Tibial artery (tissue), 4 donors: ENCODE measurements at places on chromosomes 7 and 10.

DNA sequence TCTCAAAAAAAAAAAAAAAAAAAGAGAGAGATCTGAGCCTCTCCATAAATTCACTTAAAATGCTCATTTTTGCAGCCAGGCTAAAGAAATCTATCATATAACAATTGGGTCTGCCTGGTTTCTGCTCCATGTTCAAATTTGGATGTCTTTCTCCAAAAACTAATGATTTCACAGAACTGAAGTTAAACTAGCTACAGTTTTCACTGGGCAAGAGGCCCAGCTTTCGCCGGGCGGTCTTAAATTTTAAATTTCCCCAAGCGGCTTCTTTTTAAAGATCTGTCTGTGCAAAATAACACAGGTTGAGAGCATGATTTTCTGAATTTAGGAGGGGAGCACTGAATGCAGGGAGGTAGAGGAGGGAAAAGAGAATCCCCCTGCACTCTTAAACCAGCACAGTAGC, 603.4 kb downstream of the KCNMA1 start:
- no peak for DNase-seq

GRCh38 chr7:81641873-81642272, 128.0 kb downstream of the HGF start:
- DNase-seq: no peak

- no peak for DNase-seq
Observed at GRCh38 chr10:127756264-127756663, 19.3 kb downstream of the FOXI2 start.

- DNase-seq: no peak
Observed at GRCh38 chr7:148129023-148129422, 461.5 kb upstream of the C7orf33 start.

GRCh38 chr7:148711191-148712102, 12.7 kb downstream of the CUL1 start:
- DNase-seq: no peak

DNA sequence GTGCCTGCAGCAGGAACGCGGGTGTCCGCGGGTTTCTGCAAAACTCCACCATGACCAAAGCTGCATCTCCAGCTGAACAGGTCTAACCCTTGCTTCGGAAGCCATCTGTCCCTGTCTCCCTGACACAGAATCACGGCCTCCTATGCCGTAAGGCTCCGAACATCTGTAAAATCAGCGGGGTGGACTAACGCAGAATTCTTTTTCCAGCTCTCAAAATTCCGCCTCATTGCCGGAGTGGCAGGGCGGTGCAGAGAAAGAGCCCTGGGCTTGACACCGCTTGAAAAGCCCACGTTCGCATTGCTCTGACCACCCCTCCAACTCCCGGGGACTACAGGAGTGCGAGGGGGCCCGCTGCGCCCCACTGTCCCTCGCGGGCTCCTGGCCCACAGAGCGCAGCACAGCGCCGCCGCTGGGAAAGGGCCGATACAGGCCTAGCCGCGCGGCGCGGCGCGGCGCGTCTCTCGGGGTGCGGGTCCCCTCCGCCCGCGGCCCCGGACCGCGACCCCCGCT, 409 bp downstream of the DNMBP start:
- DNase-seq: peak; percentile 53

GRCh38 chr10:62818426-62819011, 2.4 kb upstream of the EGR2 start:
- DNase-seq: no peak

GRCh38 chr7:128000854-128001265, 30.4 kb downstream of the LRRC4 start:
- DNase-seq: no peak

DNA sequence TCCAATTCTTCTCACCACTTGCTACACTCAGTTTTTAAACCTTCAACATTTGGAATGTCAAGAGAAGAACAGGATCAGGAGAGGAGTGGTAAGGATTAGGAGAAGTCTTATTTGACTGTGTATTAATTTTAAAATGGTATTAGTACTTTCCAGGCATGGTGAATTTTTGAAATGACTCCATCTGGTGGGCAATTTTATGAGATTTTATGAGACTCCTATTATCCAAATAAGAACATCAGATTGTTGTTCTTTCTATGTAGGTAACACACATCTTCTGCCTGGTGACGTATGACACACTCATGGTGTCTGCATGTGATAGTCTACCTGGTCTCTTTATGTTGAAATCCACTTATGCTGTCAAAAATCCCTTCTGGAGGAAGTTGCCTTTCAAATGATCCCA, 51.0 kb downstream of the SLC13A1 start:
- DNase-seq: no peak
